ENCODE measurements at places on chromosomes 12 and 14.

GRCh38 chr14:30698463-30698862, 76.3 kb downstream of the SCFD1 start:
- DNase-seq, result no peak

DNA sequence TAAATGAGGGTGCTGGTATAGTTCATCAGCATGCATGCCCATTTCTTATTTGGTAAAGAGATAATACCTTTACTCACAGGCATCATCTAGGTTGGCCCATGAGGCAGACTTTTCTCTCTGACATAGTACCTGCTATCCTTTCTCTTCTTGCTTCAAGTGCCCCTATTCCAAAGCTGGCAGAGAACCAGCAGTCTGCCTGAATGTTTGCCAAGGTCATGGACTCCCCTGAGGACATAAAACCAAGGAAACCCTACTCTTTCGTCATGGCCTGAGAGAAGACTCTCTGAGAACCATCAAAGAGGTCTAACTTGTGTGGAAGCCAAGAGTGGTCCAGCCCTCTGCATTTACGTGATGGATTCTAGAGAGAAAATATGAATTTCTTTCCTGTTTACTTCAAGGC, 11.9 kb downstream of the PPP1R36 start:
- no peak for DNase-seq

- no peak for DNase-seq
Measured at GRCh38 chr12:2163177-2163941, 110.6 kb downstream of the CACNA1C start.

GRCh38 chr12:13369474-13370056, 173.0 kb downstream of the EMP1 start:
- DNase-seq, result no peak

DNA sequence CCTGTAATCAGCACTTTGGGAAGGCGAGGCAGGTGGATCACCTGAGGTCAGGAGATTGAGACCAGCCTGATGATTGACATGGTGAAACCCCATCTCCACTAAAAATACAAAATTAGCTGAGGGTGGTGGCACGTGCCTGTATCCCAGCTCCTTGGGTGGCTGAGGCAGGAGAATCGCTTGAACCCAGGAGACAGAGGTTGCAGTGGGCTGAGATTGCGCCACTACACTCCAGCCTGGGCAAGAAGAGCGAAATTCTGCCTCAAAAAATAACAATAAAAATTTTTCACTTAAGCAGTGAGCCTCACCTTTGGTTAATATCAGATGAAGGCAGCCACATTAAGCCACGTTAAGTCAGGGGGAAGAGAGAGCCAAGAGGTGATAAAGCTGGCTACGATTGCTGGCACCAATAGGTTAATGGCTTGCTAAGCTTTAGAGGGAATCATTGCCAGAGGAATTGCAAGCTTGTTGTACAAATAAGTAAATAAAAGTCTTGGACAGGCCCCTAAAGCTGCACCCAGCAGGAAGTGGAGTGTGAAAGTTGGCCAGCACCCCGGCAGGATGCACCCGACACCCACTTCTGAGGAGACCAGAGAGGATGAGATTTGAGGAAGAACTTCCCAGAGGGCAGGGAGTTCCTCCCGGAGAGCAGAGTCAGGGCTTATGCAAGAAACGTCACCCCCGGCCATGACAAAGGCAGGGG, 41.3 kb upstream of the TESC start:
- DNase-seq, result no peak

DNA sequence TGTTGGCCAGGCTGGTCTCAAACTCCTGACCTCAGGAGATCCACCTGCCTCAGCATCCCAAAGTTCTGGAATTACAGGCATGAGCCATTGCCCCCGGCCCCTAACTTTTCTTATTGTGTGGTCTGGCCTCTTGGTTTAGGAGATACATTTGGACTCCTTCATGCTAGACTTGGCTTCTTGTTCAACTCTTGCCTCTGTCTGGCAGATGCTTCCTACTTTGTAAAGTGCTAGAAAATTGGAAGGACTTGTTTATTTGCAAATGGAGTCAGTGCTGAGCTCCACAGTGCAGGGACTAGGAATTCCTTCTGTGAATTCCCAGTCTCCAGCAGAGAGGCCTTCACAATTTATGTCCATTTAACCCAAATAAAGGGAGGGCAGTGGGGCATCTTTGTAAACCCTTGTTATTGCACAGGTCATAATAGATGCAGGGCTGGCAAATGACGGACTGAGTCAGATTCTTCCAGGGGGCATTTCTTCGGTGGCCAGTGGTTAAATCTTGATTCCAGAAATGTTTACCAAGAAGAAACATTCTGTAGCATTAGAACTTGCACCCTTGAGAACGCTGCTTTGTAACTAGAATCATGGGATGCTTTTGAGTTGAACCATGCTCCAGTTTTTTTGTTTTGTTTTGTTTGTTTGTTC, 73.8 kb upstream of the TBX3 start:
- no peak for DNase-seq

DNA sequence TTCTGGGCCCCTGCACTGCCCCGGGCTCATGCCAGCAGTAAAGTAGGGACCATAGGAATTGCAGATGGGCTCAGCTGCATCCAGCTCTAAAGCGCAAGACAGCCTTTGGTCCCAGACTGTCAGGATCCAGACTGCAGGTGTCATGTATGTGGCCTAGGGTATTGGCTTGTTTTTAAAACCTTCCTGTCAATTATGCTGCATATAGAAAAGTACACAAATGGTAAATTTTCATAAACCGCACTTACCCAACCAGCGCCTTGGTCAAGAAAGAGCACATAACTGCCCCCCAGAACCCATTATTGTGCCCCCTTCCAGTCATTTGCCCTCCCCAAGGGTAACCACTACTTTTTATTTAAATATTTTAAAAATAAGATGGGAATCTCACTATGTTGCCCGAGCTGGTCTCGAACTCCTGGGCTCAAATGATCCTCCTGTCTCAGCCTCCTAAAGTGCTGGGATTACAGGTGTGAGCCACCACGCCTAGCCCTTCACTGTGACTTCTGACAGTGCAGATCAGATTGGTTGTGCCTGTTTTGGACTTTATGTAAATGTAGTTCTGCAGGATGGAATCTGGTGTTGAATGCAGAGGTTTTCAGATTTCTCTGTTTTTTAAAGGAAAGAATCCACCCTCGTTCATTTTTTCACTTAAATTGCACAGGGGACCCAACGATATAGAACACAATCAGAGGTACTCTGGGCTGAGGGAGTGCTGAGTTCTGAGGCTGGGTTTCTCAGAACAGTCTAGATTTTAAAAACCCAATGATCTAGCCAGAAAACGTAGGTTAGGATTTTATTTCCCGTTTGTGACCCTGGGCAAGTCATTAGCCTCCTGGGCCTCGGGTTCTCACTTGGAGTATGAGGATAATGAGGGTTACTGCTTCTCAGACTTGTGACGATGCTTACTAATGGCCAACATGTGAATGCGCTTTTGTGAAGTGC, 6.7 kb downstream of the NR4A1 start:
- no peak for DNase-seq

GRCh38 chr14:24875203-24875838, 174.6 kb downstream of the STXBP6 start:
- no peak for DNase-seq

GRCh38 chr12:6725350-6725749, 1.5 kb downstream of the COPS7A start:
- no peak for DNase-seq

- DNase-seq, result no peak
Measured at GRCh38 chr12:25524366-25524765, 28.7 kb downstream of the LMNTD1 start.

GRCh38 chr12:124544311-124544970, 23.0 kb downstream of the NCOR2 start:
- DNase-seq, result no peak

DNA sequence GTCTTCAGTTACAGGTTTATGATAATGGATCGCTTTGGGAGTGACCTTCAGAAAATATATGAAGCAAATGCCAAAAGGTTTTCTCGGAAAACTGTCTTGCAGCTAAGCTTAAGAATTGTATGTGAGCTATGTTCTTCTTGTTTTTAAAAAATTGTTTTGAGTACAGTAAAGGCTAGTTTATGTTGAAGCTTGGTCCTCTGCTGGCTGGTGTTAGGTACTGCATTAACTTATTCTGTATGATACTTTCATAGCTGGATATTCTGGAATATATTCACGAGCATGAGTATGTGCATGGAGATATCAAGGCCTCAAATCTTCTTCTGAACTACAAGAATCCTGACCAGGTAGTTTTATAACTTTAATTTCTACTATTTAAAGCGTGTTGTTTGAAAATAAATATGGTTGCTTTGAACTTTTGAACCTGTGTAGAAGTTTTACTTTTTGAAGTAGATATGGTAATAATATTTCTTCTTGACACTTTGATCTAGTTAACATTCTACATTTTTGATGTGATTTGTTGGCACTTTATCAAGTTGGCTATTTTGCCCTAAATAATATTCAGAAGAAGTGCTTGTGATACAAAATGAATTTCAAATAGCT, 55.7 kb downstream of the VRK1 start:
- no peak for DNase-seq

GRCh38 chr14:39169541-39169900, 612 bp downstream of the TRAPPC6B start:
- no peak for DNase-seq

GRCh38 chr12:40117818-40118217, 11.9 kb upstream of the SLC2A13 start:
- DNase-seq, result no peak
